ENCODE measurements at places on chromosomes 3 and 15. TPM values are rescaled to one million over a fixed set of nuclear protein-coding genes. Genes with fewer than 3 reads are reported as not detected.

- H3K4me1 ChIP-seq = peaks cover 4% of the 10 kb centered on the region
- H3K27me3 ChIP-seq = no peaks in the 10 kb centered on the region
- H3K27ac ChIP-seq = no peak overlapping the region
- DNase-seq = no peak
- peaks cover 4% of the 10 kb centered on the region for H3K36me3 ChIP-seq
These were observed 36.5 kb downstream of the GK5 start for GRCh38 chr3:142188846-142189245.

CHRNA7 gene
- 1.1 TPM for polyA plus RNA-seq

DNA sequence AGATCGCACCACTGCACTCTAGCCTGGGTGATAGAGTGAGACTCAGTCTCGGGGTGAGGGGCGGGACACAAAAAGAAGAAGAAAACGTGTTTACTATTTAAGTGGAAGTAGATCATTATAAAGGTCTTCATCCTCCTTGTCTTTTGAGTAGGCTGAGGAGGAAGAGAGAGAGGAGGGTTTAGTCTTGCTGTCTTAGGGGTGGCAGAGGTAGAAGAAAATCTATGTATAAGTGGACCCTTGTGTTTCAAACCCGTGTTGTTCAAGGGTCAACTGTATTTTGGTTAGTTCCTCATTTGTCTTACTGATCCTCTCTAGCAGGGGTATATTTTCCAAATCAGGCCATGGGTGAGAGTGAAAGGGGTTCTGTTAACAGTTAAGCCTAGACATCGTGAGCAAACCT is 40.1 kb downstream of the TRIM71 start:
- no peaks in the 10 kb centered on the region for H3K27me3 ChIP-seq
- H3K4me1 ChIP-seq = no peaks in the 10 kb centered on the region
- no peak for DNase-seq
- H3K36me3 ChIP-seq = no peaks in the 10 kb centered on the region

MORC1 gene
- polyA plus RNA-seq = not detected

- H3K27ac ChIP-seq = no peak overlapping the region
- no peaks in the 10 kb centered on the region for H3K4me1 ChIP-seq
- H3K4me3 ChIP-seq = no peak overlapping the region
These were observed 27.6 kb downstream of the C2CD4A start for GRCh38 chr15:62094388-62094787.

DNA sequence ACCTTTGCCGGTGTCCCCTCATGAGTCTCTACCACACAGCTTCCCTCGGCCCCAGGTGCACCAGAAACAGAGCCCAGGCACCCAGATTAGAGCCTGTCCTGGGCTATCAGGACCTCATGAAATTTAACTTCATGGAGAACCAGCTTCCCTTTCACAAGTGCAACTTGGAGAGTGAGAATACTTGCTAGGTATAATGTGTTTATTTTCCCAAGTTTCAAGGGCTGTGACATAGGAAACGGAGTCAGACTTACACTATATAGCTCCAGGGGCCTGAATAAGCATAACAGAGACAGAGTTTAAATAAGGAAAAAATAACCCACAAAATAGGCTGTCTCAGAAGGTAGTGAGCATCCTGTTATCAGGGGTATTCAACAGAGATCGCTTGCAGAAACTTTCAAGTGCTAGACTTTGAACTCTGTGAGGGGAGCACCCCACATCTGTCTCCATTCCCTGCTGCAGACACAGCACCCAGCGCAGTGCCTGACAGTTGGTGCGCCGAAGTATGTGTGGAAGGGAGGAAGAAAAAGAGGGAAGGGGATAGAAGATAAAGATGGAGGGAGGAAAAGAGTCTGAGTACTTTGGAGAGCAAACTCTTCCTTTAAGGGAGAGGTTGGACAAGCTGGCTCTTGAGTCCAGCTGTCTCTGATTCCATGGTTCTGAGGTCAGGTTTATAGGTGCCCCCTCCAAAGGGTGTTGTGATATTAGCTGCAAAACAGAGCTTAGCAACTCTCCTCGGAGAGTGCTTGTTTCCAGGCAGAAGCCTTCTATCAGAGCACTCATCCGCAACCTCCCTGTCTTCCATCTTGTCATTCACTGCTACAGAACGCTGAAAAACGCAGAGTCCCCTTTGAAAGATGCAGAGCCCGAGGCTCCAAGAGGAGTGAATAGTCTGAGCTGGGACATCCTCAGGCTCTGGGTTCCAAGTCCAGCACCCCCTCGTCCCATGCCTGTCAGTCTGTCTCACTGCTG is 84.8 kb downstream of the CPN2 start:
- no peak overlapping the region for H3K27ac ChIP-seq
- H3K4me3 ChIP-seq = no peak overlapping the region
- no peaks in the 10 kb centered on the region for H3K36me3 ChIP-seq
- H3K4me1 ChIP-seq = no peaks in the 10 kb centered on the region
- DNase-seq = peak; percentile 10

- H3K4me1 ChIP-seq = no peaks in the 10 kb centered on the region
- H3K27me3 ChIP-seq = no peaks in the 10 kb centered on the region
- no peak overlapping the region for H3K27ac ChIP-seq
- DNase-seq = no peak
These were observed 32.4 kb upstream of the SLC6A11 start for GRCh38 chr3:10783360-10784351.

GRCh38 chr3:123744064-123744463 is 140.1 kb downstream of the MYLK start:
- no peaks in the 10 kb centered on the region for H3K27me3 ChIP-seq
- H3K27ac ChIP-seq = no peak overlapping the region
- H3K36me3 ChIP-seq = peaks cover 20% of the 10 kb centered on the region
- H3K4me3 ChIP-seq = no peak overlapping the region

GRCh38 chr3:37985637-37986320 is 4.8 kb upstream of the VILL start:
- H3K27ac ChIP-seq = no peak overlapping the region
- no peaks in the 10 kb centered on the region for H3K36me3 ChIP-seq
- H3K4me3 ChIP-seq = no peak overlapping the region
- H3K4me1 ChIP-seq = peaks cover 8% of the 10 kb centered on the region
- no peaks in the 10 kb centered on the region for H3K27me3 ChIP-seq
- peak; percentile 57 for DNase-seq

- H3K4me3 ChIP-seq = no peak overlapping the region
- DNase-seq = peak; percentile 73
- H3K27me3 ChIP-seq = no peaks in the 10 kb centered on the region
- peaks cover 6% of the 10 kb centered on the region for H3K36me3 ChIP-seq
These were observed 26.7 kb downstream of the ABHD2 start for GRCh38 chr15:89114990-89115389.

GOLGA8T gene
- 0.07 TPM for polyA plus RNA-seq

SH2D7 gene
- 0.04 TPM for polyA plus RNA-seq

GRCh38 chr3:37899101-37899707 is 37.5 kb downstream of the CTDSPL start:
- H3K27ac ChIP-seq = peak overlapping the region; percentile 33
- peaks cover 45% of the 10 kb centered on the region for H3K4me1 ChIP-seq
- no peaks in the 10 kb centered on the region for H3K36me3 ChIP-seq
- DNase-seq = no peak
- H3K27me3 ChIP-seq = no peaks in the 10 kb centered on the region

GRCh38 chr15:42163291-42163690 is 6.9 kb upstream of the PLA2G4F start:
- DNase-seq = no peak
- H3K4me3 ChIP-seq = no peak overlapping the region
- peaks cover 79% of the 10 kb centered on the region for H3K36me3 ChIP-seq

ANKRD63 gene
- polyA plus RNA-seq = not detected

ZMYND10 gene
- polyA plus RNA-seq = 54.1 TPM

GP9 gene
- 6.2 TPM for polyA plus RNA-seq

SLC15A2 gene
- polyA plus RNA-seq = 8.5 TPM

PLSCR2 gene
- 0.33 TPM for polyA plus RNA-seq

ROBO2 gene
- 0.55 TPM for polyA plus RNA-seq

DNA sequence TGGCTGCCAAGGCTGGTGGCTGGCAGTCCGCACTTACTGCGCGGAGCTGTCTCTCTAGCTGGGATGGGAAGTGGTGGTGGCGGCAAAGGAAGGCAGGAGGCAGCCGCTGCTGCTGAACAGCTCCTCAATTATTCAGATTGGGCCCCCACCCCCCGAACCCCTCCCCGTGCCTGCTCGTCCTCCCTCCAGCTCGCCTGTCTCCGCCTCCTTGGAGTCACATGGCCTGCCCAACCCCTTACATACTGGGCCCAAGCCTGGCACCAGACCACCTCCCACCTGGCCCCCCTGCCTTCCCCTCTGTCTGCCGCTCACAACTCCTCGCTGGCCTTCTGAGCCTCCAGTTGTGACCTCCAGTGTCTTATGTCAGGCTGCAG is at the start of gene SLC7A14:
TSS of gene SLC7A14 (minus strand) at position 139 of the 374 bp plus-strand sequence. CDS start 59,139 bp downstream, outside the sequence.
- DNase-seq = no peak
- H3K36me3 ChIP-seq = no peaks in the 10 kb centered on the region
- H3K4me3 ChIP-seq = no peak within 1 kb of the TSS
- H3K4me1 ChIP-seq = no peaks in the 10 kb centered on the region
- H3K27ac ChIP-seq = no peak within 1 kb of the TSS
- H3K27me3 ChIP-seq = peaks cover 42% of the 10 kb centered on the region

GRCh38 chr15:96358001-96358801 is 27.7 kb downstream of the NR2F2 start:
- peak; percentile 10 for DNase-seq
- peak overlapping the region; percentile 61 for H3K27ac ChIP-seq
- H3K4me3 ChIP-seq = no peak overlapping the region
- H3K27me3 ChIP-seq = peaks cover 13% of the 10 kb centered on the region
- H3K36me3 ChIP-seq = no peaks in the 10 kb centered on the region

GRCh38 chr15:63970621-63971426 is 75.5 kb downstream of the DAPK2 start:
- H3K4me3 ChIP-seq = no peak overlapping the region
- no peaks in the 10 kb centered on the region for H3K36me3 ChIP-seq
- DNase-seq = no peak
- H3K27me3 ChIP-seq = no peaks in the 10 kb centered on the region

DNA sequence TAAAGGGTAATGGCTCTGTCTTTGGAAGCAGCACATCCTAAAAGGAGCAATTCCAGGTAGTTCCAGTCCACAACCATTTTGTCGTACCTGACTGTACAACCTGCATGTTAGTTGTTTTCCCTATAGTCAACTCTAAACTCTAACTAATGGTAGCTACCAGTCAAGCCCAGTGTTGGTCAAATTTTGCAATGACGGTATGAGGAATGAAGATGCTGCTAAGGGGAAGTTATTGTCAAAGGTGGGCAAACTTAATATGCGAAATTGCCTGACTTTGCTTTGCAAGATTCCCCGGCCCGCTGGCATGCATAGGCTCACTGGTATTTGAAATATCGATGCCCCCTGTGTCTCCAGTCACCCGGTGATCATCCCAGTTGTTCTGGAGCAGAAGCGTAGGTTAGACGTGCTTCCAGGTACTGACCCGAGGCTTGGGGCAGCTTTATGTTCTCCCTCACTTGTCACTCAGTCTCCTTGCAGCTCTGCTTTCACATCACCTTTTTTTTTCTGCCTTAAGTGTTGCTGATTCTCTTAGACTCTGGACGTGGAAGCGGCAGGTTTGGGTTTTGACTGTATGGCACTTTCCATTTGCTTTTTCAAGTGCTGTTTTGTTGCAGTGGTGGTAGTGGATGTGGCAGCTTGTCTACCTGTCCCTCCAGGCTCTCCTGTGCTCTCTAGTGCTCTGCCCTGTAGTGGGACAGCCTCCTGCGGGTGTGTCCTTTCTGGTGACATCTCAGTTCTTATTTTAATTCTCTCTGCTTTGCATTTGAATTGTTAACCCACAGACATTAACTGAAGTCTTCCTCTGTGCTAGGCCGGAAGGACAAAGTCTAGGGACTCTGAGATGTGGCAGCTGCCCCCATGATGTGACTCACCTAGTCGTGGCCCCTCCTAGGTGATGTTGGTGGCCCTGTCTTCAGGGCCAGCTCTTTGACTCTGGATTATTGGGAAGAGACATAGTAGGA is 95.8 kb upstream of the UMPS start:
- no peak overlapping the region for H3K4me3 ChIP-seq
- no peaks in the 10 kb centered on the region for H3K27me3 ChIP-seq
- peaks cover 3% of the 10 kb centered on the region for H3K36me3 ChIP-seq

BNC1 gene
- 0.23 TPM for polyA plus RNA-seq

DNA sequence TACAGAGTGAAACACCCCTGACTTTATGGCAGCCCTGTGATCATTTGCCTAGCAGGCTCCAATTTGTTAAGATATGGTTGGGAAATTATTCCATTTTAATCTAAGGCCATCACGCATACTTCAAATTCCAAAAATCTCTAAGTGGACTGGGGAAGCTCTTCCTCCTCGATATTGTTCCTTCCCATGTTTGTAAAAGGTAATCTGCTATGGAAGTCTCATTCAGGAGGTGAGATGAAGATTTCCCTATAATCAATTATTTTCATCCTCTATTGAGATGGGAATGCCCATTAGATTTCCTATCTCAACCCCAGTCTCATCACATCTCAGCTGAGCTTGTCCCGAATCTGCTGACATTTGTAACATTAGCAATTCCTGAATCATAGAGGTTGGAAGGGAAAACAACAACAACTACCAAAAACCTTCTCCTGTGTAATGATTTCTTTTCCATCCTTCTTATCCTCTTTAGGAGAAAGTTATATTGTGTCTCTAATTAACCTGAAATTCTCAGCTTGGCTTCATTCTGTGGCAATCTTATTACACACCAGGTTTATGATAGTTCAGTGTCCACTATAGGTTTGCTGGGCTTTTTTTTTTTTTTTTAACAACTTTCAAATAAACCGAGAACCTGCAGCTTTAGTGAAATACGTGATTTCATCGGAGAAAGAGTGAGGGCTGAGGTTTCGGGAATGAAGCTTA is 2.2 kb upstream of the NR2F2 start:
- no peaks in the 10 kb centered on the region for H3K4me1 ChIP-seq
- H3K27ac ChIP-seq = no peak overlapping the region
- no peaks in the 10 kb centered on the region for H3K36me3 ChIP-seq
- peak; percentile 54 for DNase-seq

GRCh38 chr15:85030301-85030929 is 48.8 kb downstream of the PDE8A start:
- no peak for DNase-seq
- H3K27ac ChIP-seq = peak overlapping the region; percentile 38
- no peaks in the 10 kb centered on the region for H3K27me3 ChIP-seq
- H3K36me3 ChIP-seq = no peaks in the 10 kb centered on the region
- peaks cover 12% of the 10 kb centered on the region for H3K4me1 ChIP-seq
- H3K4me3 ChIP-seq = no peak overlapping the region

GRM7 gene
- polyA plus RNA-seq = 0.20 TPM

GRCh38 chr15:96959501-96959900 is 629.0 kb downstream of the NR2F2 start:
- no peaks in the 10 kb centered on the region for H3K27me3 ChIP-seq
- peaks cover 23% of the 10 kb centered on the region for H3K4me1 ChIP-seq
- no peak overlapping the region for H3K27ac ChIP-seq
- no peak overlapping the region for H3K4me3 ChIP-seq

GRCh38 chr3:195066441-195066841 is 204.5 kb downstream of the XXYLT1 start:
- no peaks in the 10 kb centered on the region for H3K27me3 ChIP-seq
- H3K36me3 ChIP-seq = no peaks in the 10 kb centered on the region
- no peak overlapping the region for H3K4me3 ChIP-seq
- no peaks in the 10 kb centered on the region for H3K4me1 ChIP-seq
- H3K27ac ChIP-seq = no peak overlapping the region

FAM107A gene
- 21.3 TPM for polyA plus RNA-seq

LMAN1L gene
- polyA plus RNA-seq = not detected

DUOXA1 gene
- 129 TPM for polyA plus RNA-seq

ARL6IP5 gene
- polyA plus RNA-seq = 116 TPM

- H3K27ac ChIP-seq = no peak overlapping the region
- no peaks in the 10 kb centered on the region for H3K27me3 ChIP-seq
- H3K4me3 ChIP-seq = no peak overlapping the region
- H3K4me1 ChIP-seq = peaks cover 4% of the 10 kb centered on the region
- H3K36me3 ChIP-seq = no peaks in the 10 kb centered on the region
- no peak for DNase-seq
These were observed 87.9 kb downstream of the RAP2B start for GRCh38 chr3:153249906-153250305.

All from lung (tissue), 17 donors.